ENCODE measurements at places on chromosomes 4 and X. TPM values are rescaled to one million over a fixed set of nuclear protein-coding genes. Genes with fewer than 3 reads are reported as not detected.

DNA sequence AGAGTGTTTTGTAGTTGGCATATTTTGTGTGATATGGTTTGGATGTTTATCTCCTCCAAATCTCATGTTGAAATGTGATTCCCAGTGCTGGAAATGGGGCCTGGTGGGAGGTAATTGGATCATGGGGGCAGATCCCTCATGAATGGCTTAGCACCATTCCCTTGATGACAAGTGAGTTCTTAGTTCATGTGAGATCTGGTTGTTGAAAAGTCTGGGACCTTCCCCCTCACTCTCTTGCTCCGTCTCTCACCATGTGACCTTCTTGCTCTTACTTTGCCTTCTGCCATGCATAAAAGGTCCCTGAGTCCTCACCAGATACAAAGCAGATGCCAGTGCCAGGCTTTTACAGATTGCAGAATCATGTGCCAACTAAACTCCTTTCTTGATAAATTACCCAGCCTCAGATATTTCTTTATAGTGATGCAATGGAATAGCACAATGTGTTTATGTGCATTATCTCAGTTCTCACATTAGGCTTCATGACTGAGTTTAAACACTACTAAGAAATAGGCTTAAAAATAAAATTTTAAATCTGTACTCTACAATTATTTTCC, 1348.8 kb downstream of the STIM2 start:
- no peak for DNase-seq

The STK32B gene
- polyA plus RNA-seq = 5.6 TPM

DNA sequence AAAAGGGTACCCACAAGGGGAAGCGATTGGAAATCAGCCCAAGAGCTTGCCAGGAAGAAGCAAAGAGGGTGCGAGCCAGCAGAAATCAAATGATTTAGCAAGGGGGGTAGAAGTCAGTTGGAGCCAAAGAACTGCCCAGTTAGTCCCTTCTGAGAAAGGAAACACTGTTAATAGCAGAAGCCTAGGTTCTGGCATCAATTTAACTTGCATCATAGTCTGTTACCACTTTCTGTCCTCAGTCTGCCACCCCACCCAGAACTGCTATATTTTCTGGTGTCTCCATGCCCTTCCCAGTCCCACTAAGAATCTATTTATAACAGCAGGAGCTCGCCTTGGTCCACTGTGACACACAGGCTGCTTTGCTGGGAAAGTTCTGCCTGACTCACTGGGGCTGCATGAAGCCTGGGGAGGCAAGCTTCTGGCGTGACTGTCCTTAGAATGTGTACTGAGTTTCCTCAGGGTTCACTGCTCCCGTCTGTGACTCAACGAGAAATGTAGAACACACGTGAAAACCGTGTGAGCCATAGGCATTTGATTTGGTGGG, 157.8 kb upstream of the TTC29 start:
- DNase-seq = peak; percentile 97

DNA sequence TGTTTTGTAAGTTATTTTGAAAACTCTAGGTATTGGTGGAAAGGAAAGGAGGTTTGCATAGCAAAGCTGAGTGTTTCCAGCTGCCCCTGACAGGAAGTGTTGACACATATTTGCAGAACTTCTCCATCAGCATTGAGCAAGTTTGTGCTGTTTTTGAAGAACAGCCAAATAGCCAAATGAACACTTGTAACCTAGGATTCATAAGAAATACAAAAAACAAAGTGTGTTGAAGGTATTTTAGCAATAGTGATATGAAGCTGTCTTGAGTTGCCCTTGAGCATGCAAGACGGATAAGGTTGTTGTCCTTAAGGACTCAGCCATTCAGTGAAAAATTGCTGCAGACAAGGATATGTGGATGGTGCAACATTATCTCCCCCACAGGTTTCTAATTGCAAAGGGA, 68.3 kb upstream of the PGM2 start:
- DNase-seq = no peak

- no peak for DNase-seq
Measured at GRCh38 chr4:64724689-64725088, 315.4 kb upstream of the TECRL start.

The PRRG3 gene
- polyA plus RNA-seq = not detected

DNA sequence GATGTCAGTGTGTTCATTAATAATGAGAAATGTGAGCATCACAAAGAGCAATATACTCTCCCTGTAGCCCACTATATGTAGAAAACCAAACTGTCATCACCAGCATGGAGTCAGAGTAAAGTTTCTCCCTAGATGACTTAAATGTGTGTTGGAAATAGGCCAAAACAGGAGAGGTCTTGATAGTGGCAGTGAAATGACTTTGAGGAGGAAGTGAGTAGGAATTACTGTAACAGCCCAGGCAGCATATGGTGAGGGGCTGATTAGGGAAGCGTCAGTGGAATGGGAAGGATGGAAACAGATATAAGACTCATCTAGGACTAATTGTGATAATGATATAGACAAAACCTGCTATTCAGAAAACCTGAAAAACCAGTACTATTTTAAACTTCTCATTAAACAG, 83.9 kb downstream of the ATXN3L start:
- DNase-seq = no peak

DNA sequence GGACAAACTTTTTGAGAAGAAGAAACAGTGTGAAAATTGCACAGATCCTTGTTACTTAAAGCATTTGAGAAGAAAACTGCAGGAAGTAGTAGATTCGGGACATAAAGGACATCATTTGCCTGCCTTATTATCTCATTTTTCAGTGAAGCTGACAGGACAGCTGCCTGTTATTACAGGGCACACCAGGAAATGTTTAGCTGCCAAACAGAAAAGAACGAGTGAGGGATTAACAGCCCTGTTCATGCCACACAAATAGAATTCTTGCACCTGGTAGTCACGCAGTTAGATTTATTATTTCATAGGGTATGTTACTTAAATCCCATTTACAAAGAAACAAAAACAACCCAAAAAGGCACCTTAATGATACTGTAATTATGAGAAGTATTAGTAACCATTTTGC, 100.6 kb downstream of the CHIC2 start:
- DNase-seq = no peak

DNA sequence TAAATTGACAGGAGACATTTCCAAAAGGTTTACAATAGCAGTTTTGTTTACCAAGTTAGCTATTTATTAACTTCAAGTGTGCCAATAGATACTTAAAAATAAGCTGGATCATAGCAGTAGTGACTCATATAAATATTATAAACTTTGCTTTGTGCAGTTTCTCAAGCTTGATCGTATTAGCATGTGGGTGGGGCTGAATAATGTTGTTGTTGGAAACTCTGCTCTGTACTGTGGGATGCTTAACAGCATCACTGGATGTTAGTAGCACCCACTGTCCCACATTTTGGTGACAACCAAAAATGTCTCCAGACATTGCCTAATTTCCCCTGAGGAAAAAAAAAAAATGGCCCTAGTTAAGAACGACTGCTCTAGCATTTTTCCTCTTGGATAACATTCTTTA, 855.2 kb upstream of the ADGRL3 start:
- DNase-seq = no peak

The MAGEB17 gene
- polyA plus RNA-seq = not detected

GRCh38 chr4:1013225-1014073, 2.0 kb downstream of the FGFRL1 start:
- no peak for DNase-seq

DNA sequence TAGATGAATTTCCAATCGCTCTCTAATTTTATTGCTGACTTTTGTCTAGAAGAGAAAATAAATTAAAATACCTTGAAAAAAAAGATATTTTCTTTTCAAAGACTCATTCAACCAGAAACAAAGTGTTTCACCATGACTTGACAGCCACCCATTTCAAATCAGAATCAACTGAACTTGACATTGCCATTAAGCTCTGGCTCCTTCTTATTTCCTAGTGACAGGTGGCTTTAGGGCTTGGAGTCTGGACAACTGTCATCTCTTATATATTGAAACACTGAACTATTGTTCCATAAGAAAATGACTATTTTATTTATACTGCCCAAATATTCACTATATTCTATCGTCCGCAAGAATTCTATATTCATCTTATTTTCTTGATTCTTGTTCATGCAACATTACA, 229.2 kb downstream of the SLC39A8 start:
- no peak for DNase-seq

DNA sequence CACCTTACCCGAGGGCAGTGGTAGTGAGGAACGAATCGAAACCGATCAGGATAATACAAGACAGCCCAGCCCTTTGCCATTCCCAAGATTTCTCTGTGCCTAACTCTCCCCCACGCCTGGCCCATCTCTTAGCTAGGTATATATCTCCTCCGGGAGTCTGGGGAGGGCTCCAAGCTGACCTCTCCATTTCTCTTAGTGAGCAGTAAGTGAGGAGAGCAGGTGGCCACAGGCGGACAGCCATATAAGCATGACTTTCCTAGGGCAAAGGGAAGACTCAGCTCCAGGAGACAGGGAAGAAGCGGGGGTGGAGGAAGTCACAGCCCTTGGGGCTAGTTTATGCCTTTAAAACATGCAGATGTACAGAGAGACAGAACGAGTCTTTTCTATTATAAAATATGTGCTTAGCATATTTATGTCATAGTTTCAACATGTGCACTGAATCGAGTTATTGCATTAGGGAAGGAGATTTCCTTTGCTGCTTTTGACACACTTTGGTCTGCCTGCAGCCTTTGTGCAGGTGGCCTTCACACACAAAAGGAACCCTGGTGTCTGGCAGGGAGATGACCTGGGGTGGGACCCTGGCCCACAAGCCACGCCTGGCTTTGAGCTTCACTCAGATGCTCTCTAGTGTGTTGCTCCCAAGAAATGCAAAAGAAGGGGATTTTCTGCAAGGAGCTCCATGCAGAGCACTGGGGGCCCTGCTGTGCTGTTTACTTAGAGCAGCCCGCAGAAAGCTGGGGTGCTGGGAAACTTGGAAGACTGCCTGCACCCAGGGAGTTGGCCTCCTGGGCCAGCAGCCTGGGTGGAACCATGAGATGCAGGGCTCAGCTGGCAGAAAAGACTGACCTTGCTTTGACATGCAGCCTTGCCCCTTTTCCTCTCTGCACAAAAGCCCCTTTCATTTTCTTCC, 613.3 kb downstream of the BCOR start:
- DNase-seq = no peak

GRCh38 chrX:145848857-145849256, 31.2 kb downstream of the SLITRK2 start:
- DNase-seq = no peak

DNA sequence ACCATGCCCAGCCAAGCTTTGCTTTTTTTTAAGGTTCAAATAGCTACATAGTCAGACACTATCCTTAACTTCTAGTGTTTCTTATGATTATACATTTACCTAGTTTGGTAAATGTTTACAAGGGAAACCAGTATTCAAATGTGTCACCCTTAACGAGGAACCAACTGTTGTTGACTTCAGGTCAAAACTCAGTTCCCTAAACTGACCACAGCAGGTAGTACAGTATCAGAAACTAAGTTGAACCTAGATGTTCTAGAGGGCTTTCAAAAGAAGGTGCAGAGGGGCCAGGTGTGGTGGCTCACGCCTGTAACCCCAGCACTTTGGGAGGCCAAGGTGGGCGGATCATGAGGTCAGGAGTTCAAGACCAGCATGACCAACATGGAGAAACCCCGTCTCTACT, 11.3 kb downstream of the GPC4 start:
- DNase-seq = no peak

The DCHS2 gene
- polyA plus RNA-seq = not detected

The CFAP299 gene
- polyA plus RNA-seq = 0.23 TPM

DNA sequence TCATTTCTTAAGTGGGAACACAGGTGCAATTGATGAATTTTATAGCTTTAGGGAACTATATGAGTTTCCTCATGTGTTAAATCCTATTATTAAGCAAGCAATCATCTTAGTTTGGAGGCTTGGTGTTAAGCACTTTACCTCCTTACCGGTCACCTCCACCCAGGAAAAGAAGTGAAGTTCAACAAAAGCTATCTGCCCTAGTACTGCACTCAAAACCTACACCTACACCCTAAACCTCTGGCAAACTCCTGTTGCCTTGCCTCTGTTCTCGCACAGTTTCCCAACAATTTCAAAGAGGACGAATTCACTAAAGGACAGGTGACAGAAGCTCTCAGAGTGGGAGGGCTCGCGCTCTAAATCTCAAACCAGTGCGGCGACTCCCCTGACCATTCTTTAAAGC, 85.7 kb upstream of the TENT5D start:
- DNase-seq = no peak

DNA sequence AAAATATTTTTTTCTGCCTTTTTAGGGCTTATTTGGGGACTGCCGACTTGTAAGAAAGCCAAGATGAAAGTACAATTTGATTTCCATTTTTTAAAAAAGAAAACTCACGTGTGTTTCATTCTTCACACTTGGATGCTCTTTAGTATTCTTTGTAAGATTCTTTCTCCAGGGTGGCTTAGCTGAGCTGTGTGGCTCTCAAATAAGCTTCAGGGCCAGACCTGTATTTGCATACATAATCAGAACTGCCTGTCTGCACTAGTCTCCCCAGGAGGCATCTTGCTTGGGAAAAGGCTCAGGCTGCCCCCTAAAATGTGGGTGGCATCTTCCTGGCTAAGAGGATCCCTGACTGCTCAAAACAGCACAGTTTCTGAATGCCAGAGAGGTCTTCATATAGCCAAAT, 498.4 kb downstream of the MID1IP1 start:
- no peak for DNase-seq

The FDCSP gene
- not detected for polyA plus RNA-seq

- DNase-seq = no peak
Measured at GRCh38 chr4:56783986-56784385, 37.5 kb downstream of the SPINK2 start.

The GLRA3 gene
- polyA plus RNA-seq = not detected

The ACE2 gene
- polyA plus RNA-seq = not detected

The ADGRG2 gene
- 0.07 TPM for polyA plus RNA-seq

GRCh38 chr4:15935504-15936402, 2.8 kb downstream of the FGFBP1 start:
- DNase-seq = no peak

The TLR3 gene
- polyA plus RNA-seq = 0.44 TPM

The POU4F2 gene
- not detected for polyA plus RNA-seq
